ENCODE measurements at places on chromosomes 4 and X.

DNA sequence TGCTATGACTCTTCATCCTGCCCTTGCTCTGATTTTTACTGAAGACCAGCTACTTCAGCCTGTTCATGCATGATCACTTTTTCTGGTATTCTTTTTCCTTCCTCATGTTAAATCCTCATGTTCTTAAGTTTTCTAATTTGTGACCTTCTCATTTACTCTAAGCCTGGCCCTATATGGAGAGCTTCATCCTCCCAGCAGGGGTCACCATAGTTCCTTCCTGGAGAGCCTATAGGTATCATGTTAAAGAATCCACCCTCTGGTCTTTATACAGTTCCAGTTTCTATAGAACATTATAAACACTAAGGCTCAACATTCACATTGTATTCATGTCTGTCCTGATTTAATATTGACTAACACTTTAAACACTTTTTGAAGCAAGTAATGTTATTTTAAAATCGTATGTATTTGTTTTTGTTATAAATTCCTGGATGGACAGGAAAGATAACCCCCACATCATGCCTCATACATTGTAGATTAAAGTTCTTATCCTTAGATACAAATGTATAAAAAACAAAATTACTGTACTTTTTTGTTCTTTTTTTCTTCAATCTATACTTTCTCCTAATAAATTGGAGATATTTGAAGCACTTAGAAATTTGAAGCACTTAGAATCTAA lies 53.8 kb upstream of the OTUD4 start:
- peak; percentile 72 for DNase-seq

DNA sequence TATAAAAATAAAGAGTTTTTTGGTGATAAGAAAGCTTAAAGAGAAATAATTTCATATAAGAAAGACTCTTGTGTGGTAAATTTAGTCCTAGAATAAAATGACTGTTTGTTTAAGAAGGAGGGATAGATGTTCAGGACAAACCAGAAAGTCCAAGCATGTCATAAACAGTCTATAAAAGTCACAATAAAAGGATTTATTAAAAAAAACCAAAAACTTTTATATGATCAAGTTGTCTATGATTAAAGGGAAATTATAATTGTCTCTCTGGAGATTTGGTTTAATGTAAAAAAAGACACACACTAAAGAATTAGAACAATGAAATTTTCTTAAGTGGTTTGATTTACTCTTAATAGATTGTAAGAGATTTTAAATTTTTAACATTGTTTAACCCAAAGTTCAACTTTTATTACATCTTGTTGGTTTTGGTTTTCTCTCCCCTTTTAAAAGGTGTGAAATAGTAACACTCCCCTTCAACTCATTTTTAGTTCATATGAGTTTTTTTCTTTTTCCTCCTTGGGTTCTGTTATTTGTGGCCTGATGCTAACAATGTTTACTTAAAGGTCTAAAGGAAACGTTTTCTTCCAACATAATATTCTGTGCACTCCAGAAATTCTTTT lies 89.7 kb downstream of the PDHA2 start:
- DNase-seq: no peak

GRCh38 chr4:47315346-47315745 lies 148.2 kb downstream of the COMMD8 start:
- DNase-seq: no peak

GRCh38 chrX:13716905-13717304 lies 17.5 kb downstream of the TRAPPC2 start:
- no peak for DNase-seq

GRCh38 chrX:103571121-103571520 lies 14.2 kb upstream of the TCEAL4 start:
- DNase-seq: no peak

Data from stimulated activated CD4-positive, alpha-beta T cell treated with anti-CD3 and anti-CD28 coated beads, Interleukin-2, amount 100 ng/mL, for 24 hours (primary cell).